ENCODE measurements at places on chromosomes 3 and 15. TPM values are rescaled to one million over a fixed set of nuclear protein-coding genes. Genes with fewer than 3 reads are reported as not detected.

ARGFX gene
- total RNA-seq: not detected

NOX5 gene
- total RNA-seq: 0.19 TPM

PP2D1 gene
- not detected for total RNA-seq

DLL4 gene
- total RNA-seq: 15.2 TPM

IMPG2 gene
- total RNA-seq: 0.13 TPM

ECE2 gene
- not detected for total RNA-seq

CHRFAM7A gene
- total RNA-seq: 3.5 TPM

FOXL2 gene
- not detected for total RNA-seq

ADAMTS7 gene
- 13.2 TPM for total RNA-seq

CLDND1 gene
- total RNA-seq: 79.2 TPM

SLC9C1 gene
- not detected for total RNA-seq

XCR1 gene
- 0.16 TPM for total RNA-seq

SLC28A2 gene
- not detected for total RNA-seq

All from mesenteric fat pad (tissue), 1 donor.